ENCODE measurements at places on chromosomes 7 and 10.
A peak's percentile ranks its signal among the peaks of the same experiment; 100 is the strongest.

DNA sequence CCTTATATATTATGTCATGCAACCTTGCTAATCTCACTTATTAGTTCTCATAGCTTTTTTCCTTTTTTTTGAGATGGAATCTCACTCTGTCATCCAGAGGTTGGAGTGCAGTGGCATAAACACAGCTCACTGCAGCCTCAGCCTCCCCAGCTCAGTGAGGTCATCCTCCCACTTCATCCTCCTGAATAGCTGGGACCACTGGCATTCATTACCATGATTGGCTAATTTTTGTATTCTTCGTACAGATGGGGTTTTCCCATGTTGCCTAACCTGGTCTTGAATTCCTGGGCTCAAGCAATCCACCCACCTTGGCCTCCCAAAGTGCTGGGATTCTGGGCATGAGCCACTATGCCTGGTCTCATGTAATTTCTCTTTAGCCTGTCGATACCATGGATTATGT lies 89.1 kb upstream of the TRIM24 start:
- no peak for DNase-seq

DNA sequence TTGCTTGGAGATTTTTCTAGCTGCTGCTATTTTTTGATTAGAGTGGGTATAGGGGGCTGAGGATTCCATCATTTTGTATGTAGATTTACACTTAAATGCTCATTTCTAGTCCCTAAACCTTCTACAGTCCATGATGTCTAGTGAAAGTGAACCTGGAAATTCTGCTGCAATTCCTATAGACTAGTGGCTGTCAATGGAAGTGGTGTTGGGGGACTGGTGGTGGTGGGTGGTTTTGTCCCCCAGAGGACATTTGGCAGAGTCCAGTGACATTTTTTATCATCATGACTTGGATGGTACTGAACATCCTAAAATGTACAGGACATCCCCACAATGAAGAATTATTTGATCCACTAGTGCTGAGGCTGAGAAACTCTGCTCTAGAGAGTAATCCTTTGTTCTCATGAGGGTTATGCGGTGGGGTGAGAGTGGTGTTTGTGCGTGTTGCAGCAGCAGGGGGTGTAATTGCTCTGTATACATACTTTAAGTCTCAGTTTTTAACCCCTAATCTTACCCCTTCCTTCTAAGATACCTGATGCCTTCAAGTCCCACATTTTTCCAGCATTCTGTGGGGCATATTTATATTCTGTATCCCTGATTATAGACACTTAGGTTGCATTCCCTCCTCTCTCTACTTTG lies 35.0 kb downstream of the KIF11 start:
- peak; percentile 38 for DNase-seq

- no peak for DNase-seq
Measured at GRCh38 chr7:27163288-27164044, 1.9 kb downstream of the HOXA9 start.

GRCh38 chr7:22394739-22395138 lies 37.8 kb upstream of the RAPGEF5 start:
- no peak for DNase-seq

GRCh38 chr7:116955340-116955739 lies 2.0 kb downstream of the ST7 start:
- no peak for DNase-seq

GRCh38 chr7:79876848-79877252 lies 257.8 kb upstream of the GNAI1 start:
- DNase-seq: no peak

DNA sequence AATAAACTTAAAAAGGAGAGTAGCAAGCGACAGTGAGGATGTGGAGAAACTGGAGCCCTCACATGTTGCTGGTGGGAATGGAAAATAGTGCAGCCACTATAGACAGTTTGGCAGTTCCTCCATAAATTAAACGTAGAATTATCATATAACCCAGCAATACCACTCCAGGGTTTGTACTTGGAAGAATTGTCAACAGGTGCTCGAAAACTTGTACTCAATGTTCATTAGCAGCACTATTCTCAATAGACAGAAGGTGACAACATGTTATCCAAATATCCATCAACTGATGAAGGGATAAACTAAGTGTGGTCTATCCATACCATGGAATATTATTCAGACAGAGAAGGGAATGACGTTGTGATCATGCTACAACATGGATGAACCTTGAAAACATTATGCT lies 71.9 kb downstream of the GALNT11 start:
- DNase-seq: no peak

- DNase-seq: no peak
Measured at GRCh38 chr7:17095931-17096330, 202.5 kb upstream of the AHR start.

GRCh38 chr7:155791214-155791737 lies 21.0 kb downstream of the SHH start:
- DNase-seq: no peak

GRCh38 chr7:27117887-27118491 lies 12.6 kb downstream of the HOXA4 start:
- DNase-seq: no peak

- no peak for DNase-seq
Measured at GRCh38 chr10:42781893-42782445, 626 bp upstream of the BMS1 start.

DNA sequence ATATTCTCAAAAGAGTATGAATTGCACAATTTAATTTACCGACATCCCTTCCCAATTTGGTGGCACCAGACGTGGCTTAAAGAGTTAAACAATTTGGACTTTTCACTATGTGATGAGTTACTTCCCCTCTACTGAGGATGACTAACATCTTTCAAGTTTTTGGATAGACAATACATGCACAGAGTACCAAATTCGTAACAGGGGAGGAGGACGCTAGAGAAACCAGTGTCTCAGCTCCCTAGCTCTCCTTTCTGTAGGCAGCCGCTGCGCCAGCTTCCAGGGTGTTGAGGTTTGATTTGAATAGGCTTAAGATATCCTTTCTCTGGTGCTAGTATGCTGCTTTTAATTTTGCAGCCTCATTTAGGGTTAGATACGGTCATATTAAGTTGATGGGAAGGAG lies 69.2 kb downstream of the GNA12 start:
- no peak for DNase-seq

DNA sequence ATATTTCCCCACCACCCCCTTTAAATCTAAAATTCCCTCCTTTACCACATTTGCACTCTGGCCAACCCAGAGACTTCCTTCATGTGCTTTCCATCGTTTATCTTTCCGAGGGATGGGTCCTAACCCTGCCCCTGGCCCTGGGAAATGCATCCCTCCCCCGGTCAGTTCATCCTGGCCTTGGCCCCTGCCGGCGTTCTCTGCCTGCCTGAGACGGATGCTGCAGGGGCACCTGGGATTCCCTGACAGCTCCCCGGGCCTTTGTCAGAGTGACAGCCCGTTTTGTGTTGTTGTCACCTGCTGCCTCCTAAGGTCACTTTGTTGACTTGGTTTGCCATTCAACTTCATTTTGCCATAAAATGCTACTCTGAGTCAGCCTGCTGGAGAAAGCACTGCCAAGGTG lies 34.8 kb upstream of the PITRM1 start:
- DNase-seq: no peak

GRCh38 chr7:3518546-3518945 lies 217.5 kb downstream of the SDK1 start:
- DNase-seq: no peak

DNA sequence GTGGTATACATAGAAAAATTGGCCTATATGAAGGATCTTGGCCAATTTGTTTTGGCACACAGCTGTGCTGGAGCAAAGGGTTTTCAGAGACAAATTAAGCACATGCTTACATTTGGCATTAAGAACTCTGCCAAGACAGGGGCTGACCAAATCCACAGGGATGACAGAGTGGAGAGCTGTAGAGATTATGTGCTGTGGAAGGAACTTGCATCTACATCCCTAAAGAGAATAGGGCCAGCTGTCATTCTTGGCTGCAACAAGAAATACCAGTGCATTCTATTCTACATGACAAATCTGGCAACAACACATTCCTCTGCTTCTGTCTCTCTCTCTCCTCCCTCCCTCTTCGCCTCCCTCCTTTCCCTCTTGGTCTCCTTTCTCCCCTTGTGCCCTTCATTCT lies 75.6 kb downstream of the POM121L12 start:
- no peak for DNase-seq

DNA sequence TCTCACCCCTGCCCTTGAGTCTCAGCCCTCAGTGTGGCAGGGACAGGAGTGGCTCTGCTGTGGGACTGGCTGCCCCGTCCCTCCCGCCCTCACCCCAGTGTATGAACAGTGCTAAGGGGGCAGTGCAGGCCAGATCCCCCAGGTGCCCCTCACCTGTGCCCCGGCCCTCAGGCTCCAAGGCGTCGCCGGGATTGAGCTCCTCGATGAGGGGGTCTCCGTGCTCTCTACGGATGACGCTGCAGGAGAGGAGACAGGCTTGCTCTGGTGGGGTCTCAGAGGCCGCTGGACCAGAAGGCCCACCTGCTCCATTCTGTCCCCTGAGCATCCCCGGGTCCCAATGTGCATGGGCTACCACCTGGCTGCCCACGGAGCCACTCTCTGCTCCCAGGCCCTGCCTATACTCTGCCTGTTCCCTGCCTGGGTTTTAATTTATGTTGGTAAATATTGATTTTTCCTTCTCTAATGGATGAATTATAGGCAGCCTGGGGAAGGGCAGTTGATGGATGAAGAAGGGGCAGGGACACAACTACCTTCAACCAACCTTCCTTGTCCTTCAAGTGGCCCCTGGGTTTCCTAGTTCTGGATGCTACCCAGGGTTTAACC lies 47.2 kb downstream of the GOLGA7B start:
- DNase-seq: no peak

GRCh38 chr10:72334196-72334824 lies 20.4 kb downstream of the DNAJB12 start:
- no peak for DNase-seq

DNA sequence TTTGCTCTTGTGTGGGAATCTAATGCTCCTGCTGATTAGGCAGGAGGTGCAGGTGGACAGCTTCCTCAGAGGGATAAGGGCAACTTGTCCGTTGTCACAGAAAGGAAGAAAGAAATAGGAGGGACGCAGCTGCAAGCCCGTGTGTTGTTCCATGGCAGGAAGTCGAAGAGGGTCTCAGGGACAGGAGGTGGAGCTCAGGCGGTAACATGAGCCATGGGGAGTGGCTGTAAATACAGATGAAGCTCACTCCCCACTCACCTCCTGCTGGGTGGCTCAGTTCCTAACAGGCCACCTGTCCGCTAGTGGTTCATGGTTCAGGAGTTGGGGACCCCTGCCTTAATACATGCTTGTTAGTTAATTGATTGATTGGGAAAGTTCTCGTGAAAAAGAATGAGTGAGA lies 101.7 kb upstream of the SFMBT2 start:
- DNase-seq: no peak

DNA sequence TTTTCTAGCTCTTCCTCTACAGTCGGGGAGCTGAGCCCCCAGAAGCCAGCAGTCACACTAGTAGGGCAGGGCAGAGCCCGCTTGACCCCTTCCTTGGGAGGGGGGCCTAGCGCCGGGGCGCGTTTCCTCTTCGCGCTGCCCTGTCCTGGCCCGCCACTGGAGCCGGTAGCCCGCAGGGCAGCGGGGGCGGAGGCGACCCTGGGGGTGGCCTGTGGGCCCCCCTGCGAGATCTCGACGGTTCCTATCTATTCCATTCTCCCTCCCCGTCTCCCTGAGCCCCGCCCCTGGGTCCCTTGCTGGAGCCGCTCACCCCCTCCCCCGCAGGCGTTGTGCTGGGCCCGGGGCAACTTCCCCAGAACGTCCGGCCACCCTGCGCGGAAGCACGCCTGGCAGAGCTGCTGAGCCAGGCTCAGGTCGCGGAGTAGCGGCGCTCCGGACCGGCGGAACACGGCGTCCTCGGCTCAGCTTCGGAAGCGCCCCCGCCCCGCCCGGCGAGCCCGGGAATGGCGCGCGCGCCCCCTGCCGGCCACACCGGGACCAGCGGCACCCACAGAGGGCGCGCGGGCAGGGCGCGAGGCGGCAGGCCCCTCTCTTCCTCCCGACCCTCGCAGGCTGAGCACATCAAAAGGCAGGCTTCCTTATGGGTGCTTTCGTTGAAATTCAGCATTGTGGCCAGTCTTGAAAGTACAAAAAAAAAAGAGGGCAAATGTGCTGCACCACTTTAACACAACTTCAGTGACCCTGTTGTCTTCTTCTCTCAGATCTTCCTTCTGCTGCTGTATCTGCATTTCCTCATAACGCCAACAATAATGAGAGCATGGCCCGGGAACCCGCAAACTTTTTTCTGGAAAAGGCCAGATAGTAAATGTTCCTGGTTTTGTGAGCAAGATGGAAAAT lies 327.6 kb downstream of the TNS3 start:
- DNase-seq: peak; percentile 87

DNA sequence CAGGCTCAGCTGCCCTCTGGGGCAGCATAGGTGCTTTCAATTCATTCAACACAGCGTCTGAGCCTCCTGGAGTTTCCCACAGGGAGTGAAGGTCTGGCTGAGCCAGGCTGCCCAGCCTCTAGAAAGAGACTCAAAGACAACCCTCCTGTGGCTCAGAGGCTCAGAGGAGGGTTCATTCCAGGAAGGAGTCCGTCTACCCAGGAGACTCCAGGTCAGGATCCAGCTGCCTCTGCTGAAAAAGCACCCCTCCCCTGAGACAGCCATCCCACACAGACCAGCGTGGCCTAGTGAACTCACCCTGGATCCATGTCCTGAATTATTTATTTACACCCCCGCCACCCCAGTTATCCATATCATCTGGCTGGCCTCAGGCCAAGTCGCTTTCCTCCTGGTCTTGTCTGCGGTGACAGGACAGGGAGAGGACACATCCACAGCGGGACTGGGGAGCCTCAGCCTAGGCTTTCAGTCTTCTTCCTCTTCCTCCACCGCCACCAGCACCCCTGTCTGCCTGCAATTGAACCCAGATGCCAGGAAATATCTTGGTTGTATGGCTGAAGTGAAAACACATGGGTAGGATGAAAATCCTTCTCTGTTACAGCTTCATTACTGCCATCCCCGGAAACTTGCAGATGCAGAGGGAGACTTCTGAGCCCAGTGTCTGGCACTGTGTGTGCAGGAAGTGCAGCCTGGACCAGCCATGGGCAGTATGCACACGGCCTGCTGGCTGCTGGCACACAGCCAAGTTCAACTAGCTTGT lies 44.0 kb upstream of the COL13A1 start:
- DNase-seq: no peak

GRCh38 chr7:68458010-68458908 lies 1140.0 kb upstream of the AUTS2 start:
- DNase-seq: no peak

- no peak for DNase-seq
Measured at GRCh38 chr7:8491106-8491505, 57.7 kb downstream of the NXPH1 start.
